ENCODE measurements at places on chromosomes 6 and 20.

- no peak for DNase-seq
These were observed 80.8 kb downstream of the BMP6 start for GRCh38 chr6:7806711-7807110.

DNA sequence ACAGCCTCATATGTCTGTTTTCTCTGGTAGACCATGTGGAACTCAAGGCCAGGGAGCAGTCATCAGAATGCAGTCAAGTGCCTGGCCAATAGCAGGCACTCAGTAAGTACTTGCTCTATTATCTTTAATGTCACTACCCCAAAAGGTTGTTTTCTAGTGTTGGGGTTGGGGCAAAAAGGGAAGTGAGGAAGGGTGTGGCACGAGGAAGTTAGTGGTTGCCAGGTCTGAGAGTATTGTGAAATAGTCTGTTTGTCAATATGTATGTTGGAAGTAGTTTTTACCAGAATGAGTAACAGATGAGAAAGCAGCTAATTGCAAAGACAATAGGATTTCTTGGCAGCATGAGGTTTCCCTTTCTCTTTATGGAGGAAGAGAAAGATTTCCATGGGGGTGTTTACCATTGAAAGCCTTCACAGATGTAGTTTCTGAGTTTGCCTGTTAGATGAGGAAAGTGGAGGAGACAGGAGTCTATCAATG lies 59.5 kb upstream of the ARMH2 start:
- no peak for DNase-seq

DNA sequence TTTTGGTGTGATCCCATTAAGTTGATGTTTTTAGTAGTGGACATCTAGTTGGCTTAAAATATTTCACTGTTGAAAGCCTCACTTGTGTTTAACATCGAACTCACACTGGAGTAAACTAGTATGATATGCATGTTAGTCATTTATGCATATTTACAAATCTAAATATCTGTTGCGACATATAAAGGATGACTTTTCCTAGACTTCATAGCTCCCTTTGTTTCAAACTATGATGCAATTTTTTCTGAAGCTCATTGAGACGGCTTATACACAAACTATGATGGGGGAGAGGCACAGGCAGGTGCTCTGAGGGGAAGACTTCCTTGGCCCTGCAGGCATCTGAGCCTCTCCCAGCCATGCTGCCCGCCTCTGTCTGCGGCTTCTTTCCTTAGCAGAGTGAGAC lies 11.8 kb upstream of the FOXC1 start:
- no peak for DNase-seq

DNA sequence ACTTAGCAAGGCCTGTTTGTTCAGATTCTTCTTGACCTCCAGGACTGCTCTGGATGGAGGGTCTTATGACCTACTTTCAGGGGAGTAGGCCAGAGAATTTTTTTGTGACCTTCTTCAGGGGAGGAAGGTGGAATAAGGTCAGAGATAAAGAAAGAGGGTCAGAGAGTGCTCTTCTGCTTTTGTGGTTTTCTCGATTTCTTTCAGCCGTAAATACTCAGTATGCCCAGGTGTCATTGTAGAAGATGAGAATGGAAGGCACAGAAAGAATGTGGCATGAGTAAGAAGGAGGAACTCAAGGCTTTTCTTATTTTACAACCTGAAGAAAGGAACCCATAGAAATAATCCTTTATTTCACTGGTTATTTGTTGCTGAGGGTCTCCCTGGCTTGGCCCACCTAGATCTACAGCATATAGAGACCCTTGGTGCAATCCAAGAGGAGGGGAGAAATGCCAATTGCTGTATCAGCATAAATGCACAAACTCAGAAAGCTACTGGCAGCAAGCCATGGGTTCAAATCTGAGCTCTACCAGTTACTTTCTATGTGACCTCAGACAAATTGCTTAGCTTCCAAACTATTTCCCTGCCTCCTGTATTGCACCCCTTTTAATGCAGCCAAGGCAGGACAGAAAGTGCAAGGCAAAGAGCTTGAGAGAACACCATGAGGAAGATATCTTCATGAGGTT lies 68.0 kb downstream of the OLIG3 start:
- DNase-seq = no peak

DNA sequence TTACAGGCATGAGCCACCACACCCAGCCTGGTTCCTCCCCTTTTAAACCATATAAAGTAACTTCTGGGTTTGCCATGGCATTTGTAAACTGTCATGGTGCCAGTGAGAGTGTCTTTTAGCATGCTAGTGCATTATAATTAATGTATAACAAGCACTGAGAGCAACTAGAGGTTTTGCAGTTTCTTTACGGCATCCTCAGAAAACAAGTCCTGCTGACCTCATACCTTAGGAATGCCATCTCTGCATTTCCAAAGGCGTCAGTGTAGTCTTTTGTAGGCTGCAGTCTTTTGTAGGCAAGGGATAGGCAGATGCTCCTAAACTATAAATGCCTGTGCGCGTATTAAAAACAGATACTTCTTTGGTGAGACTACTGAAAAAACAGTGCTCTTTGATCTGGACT lies 75.0 kb upstream of the EZR start:
- DNase-seq = no peak

DNA sequence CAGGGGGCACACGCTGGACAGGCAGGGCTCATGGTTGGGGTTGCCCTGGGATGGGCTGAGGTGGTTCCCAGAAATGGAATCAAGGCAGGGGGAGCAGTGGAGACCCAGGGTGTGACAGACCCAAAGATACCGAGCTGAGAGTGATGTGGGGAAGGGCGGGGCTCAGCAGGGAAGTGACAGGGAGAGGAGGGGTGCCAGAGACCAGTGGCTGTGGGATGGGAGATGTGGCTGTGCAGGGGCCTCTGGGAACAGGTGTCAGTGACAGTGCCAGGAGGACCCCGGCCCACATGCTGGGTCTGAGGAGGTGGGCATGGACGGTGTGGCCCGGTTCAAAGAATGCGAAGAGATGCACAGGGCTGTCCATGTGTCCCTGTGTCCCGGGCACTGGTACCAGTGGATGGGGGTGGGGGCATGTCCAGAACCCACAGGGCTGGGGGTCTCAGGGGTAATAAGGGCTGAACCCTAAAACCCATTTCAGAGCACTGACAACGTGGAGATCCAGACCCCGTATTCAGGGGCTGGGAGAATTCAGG lies 1.0 kb downstream of the CABLES2 start:
- no peak for DNase-seq

DNA sequence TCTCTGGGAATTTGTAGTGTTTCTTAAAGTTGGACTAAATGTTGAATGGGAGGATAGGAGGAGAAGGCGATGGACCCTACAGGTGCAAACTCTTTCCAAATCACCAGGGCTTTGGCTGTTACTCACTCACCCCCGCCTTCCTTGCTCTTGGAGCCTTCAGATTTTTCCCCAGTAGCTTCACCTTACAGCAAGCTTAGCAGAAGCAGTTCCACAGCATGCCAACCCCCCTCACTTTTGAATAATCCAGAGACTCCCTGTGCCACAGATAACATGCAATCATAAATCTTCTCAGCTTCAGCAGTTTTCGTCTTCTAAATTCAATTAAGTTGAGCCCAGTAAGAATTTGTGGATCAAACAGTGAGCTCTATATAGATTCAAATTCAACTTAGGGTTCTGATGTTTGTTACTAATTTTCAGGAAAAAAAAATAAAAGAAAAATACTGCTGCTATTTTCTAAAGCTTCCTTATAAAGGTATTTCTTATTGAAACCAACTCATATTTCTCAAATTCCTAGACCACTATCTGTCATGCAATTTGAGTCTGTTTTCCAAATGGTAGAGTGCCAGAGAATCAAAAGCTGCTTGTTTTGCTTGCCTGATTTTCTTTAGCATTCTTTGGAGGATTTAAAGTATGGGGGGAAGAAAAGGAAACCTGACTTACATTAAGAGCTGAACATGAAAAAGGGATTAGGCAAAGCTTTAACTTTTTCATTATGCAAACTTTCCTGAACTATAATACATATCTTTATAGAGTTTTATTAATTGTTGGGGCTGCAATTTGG lies 166.4 kb downstream of the EYA4 start:
- no peak for DNase-seq

All from stimulated activated CD8-positive, alpha-beta memory T cell treated with anti-CD3 and anti-CD28 coated beads, Interleukin-12 subunit alpha, Interleukin-12 subunit beta, amount 100 ng/mL, for 4 hours (primary cell).